ENCODE measurements at places on chromosomes 4 and X.

GRCh38 chr4:86993909-86994681 is 59.3 kb downstream of the AFF1 start:
- DNase-seq = no peak

DNA sequence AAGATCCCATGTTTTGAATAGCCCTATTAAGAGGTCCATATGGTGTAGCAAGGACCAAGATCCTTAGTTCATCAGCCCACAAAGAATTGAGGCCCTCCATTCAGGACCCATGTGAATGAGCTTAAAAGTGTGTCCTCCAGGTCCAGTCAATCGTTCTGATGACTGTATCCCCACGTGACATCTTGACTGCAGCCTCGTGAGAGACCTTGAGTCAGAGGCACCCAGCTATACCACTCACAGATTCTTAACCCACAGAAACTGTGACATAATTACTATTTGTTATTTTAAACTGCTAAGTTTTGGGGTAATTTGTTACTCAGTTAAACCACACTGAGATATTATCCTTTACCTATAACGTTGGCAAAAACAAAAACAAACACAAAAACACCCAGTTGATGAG is 62.4 kb downstream of the ZNF182 start:
- no peak for DNase-seq

DNA sequence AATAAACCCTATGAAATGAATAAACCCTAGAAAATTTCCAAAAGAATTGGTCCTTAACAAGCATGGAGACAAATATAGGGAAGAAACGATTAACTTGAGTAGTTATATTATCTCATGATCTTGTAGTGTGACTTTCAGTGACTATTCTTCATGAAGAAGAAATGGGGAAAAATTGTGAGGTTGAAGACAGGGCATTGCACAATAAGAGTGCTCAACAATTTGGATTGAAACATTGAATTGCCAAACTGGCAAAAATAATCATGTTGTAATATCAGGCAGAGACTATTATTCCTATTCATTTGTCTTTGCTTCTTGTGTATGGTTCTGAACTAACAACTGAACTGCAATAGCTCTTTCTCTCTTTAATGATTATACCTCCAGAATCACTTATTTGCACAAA is 605.1 kb downstream of the PCDH7 start:
- no peak for DNase-seq

DNA sequence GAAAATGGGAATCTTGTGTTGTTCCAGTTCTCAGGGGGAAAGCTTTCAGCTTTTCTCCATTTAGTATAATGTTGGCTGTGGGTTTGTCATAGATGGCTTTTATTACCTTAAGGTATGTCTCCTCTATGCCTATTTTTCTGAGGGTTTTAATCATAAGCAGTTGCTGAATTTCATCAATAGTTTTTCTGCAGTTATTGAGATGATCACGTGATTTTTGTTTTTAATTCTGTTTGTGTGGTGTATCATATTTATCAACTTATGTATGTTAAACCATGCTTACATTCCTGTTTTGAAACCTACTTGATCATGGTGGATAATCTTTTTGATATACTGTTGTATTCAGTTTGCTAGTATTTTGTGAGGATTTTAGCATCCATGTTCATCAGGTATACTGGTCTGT is 66.8 kb upstream of the CENPE start:
- no peak for DNase-seq

DNA sequence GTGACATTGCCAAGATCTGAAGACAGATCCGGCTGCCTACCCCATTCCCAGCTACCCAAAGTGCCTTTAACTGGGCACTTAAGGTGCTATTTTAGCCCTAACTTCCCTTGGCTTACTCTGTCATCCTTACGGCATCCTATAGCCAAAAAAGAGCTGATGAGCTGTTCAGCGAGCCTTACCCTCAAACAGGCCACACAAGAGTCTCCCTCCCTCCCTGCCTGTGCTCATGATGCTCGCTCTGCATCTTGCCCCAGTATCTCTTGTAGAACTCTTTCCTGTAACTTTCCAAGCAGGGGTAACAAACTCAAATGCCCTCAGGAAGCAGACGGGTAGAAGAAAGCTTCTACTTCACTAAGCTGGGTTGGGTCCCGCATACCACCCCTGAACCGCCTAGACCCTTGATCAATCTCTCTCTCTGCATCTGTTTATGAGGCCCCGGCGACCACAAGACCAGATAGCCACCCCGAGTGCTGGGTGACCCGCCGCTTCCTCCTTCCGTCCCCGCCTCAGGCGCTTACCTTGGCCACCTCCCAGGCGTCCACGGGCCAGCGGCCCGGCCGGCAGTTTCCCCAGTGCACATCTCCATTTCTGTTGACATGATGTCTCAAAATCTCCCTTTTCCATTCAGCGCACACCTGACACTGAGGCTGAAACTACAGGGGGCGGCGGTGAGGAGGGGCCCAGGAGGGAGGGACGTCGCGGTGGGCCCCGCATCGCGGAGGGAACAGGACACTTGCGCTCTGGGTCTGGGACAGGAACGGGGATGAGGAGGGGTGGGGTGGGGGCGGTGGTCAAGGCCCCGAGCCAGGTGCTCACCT is 663 bp downstream of the CXorf38 start:
- DNase-seq = no peak

DNA sequence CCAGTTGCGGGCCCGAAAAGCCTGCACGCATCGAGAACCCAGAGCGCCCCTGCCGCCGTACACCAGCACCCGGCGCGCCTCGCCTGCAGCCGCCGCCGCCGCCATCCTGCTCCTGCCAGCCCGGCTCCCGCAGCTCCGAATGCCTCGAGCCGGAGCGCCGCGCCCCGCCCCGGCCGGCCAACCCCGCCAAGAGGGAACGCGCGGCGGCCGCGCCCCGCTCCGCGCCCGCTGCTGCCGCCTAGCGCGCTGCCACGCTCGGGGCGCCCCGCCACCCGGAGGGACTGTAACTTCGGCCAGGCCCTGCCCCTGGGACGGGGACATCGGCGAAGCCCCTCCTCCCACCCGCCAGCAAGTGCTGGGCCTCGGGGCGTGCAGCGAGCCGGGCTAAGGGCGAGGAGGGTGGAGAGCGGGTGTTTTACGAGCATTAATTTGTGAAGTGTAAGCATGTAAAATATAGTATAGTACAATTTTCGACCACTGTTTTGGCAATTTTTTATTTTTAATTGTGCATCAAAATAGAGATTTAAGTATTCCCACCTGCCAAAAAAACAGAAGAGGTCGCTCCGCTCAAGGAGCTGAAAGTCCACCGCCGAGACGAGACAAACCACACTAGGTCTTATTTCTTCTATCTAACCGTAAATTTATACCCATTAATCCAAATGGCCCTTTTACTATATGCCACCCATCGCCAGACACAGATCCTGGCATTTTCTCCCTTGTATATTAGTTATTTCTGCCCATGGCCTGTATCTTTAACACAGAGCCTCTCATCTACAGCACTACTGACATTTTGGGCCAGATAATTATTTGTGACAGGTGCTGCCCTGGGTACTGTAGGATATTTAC is at the start of gene QDPR:
Gene QDPR (minus strand): TSS at position 141 of the 846 bp plus-strand sequence. CDS start 36 bp downstream, at position 105.
- DNase-seq = peak; percentile 67

GRCh38 chr4:123578276-123579029 is 181.9 kb downstream of the SPRY1 start:
- DNase-seq = no peak

DNA sequence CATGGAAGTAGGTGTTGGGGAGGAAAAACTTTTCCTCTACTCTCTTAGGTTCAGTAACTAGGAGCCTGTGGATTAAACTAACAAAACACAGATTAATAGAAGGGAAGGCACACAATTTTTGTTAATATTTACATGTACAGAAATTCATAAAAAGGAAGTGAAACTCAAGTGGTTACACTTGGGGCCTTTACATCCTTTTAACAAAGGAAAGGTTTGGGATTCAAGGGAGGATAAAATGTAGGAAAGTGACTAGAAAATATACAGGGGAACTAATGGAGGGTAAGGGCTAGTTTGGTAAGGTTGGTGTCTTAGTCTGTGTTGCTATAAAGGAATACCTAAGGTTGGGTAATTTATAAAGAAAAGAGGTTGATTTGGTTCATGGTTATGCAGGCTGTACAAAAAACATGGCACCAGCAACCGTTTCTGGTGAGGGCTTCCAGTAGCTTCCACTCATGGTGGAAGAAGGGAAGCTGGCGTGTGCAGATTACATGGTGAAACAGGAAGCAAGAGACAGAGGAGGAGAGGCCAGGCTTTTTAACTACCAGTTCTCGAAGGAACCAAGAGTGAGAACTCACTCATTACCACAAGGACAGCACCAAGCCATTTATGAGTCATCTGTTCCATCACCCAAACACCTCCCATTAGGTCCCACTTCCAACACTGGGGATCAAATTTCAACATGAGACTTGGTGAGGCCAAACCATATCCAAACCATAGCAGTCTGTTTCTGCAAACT is 124.4 kb downstream of the CHRDL1 start:
- DNase-seq = no peak

GRCh38 chr4:37985730-37986275 is 25.6 kb downstream of the PTTG2 start:
- no peak for DNase-seq

- no peak for DNase-seq
These were observed 46.4 kb upstream of the KCTD8 start for GRCh38 chr4:44494810-44495701.

DNA sequence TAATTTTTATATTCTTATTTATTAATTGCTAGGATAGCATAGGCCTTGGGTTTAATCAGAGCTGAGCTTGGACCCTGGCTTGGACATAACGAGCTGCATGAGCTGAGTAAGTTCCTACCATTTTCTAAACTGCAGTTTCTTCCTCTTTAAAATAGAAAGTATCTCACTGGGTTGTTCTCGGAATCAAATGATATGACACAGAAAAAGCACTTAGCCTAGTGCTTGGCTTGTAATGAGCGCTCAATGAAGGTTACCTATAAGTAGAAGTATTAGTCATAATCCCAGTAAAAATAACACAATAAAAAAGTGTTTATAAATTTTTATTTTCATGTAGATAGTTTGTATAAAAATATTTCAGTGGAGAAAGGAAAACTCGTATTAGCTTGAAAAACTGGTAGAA is 113.3 kb upstream of the PDLIM3 start:
- DNase-seq = no peak
